ENCODE measurements at places on chromosomes 16 and 17. TPM values are rescaled to one million over a fixed set of nuclear protein-coding genes. Genes with fewer than 3 reads are reported as not detected.

The KCNH4 gene
- 0.82 TPM for total RNA-seq

The TEX19 gene
- total RNA-seq: not detected

The FNDC8 gene
- not detected for total RNA-seq

The KRT26 gene
- total RNA-seq: not detected

- no peak for DNase-seq
Measured at GRCh38 chr17:41073676-41074075, 8.0 kb upstream of the KRTAP2-4 start.

DNA sequence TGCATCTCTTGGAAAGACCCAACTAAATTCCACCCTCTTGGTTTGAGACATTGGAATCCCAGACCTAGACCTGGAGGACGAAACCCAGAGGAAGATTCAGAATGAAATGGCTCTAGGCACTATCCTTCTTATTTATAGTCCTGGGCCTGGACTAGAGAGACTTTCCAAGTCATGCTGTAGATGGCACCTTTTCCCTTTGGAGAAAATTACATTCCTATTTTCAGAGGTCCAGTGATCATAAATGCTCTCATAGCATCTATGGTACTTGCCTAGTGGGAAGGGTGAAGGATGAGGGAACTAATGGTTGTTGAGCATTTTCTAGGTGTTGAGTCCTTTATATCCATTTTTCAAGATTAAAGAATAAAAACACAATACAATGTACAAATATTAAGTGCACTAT lies 37.1 kb downstream of the SPACA3 start:
- no peak for DNase-seq

DNA sequence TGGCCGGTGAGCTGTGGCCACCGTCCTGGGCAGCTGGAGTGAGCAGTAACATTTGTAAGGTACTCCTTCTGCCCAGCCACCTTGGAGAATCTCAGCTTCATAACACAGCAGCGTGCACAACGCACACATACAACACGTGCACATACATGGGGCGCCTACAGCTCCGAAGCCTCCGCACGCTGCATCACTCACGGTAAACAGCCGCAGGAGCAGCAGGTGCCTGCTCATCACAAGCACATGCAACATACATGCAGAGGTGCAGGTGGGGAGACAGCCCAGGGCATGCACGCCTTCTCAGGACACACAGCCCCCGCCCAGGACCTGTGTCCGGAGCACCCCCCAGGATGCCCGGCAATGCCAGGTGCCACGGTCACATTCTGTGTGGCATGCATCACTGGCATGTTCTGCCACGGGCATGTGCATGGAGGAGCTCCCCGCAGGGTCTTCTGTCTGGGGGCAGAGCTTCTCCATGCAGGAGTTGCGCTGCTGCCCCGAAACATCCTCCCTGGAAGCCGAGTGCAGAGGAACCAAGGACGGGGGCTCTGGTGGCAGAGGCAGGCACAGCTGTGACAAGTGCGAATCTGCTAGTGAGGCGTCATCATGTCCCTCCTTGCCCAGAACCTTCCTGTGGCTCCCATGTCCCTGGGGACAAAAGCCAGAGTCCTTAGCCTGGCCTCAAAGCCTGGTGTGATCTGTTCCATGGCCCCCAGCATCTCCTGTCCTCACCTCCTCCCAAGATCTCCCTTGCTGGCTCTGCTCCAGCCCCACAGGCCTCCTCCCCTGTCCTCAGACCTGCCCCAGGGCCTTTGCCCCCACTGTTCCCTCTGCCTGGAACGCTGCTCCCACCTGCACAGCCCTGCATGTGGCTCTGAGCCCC lies 184.0 kb upstream of the GSE1 start:
- DNase-seq: no peak
